Aorta (tissue), 5 donors: ENCODE measurements at places on chromosomes 4 and X.

- DNase-seq, result no peak
- H3K4me1 ChIP-seq, result no peaks in the 10 kb centered on the region
- no peaks in the 10 kb centered on the region for H3K27me3 ChIP-seq
- no peak overlapping the region for H3K27ac ChIP-seq
These were observed 89.8 kb upstream of the ARMCX2 start for GRCh38 chrX:101749436-101749835.

GRCh38 chrX:44344687-44345086, 1.2 kb upstream of the EFHC2 start:
- no peaks in the 10 kb centered on the region for H3K27me3 ChIP-seq
- DNase-seq, result no peak
- no peak overlapping the region for H3K4me3 ChIP-seq
- no peak overlapping the region for H3K27ac ChIP-seq
- no peaks in the 10 kb centered on the region for H3K36me3 ChIP-seq

DNA sequence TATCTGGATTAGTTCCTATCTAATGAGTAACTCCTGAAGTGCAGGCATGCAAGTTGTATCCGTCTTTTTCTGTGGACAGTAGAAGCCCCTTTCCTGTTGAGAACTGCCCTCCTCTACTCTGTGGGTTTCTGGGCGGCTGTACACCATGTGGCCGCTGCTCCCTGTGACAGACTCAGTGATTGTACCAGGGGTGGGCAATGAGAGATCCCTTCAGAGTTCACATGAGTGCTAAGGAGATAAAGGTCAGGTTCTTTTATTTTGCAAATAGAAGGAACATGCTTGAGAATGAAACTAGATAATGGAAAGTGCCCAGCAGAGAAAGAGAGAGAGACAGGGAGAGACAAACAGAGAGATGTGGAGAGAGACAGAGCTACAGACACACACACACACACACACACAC, 76.4 kb upstream of the TAPT1 start:
- DNase-seq, result no peak
- no peak overlapping the region for H3K4me3 ChIP-seq
- H3K27me3 ChIP-seq, result no peaks in the 10 kb centered on the region

GRCh38 chrX:133568109-133568508, 152.8 kb upstream of the GPC4 start:
- H3K27me3 ChIP-seq, result no peaks in the 10 kb centered on the region
- no peaks in the 10 kb centered on the region for H3K36me3 ChIP-seq
- no peak for DNase-seq
- H3K27ac ChIP-seq, result no peak overlapping the region
- H3K4me1 ChIP-seq, result no peaks in the 10 kb centered on the region
- H3K4me3 ChIP-seq, result no peak overlapping the region

GRCh38 chr4:930827-931193, 1.3 kb downstream of the GAK start:
- H3K36me3 ChIP-seq, result no peaks in the 10 kb centered on the region
- no peak overlapping the region for H3K27ac ChIP-seq
- no peaks in the 10 kb centered on the region for H3K27me3 ChIP-seq
- no peak for DNase-seq

DNA sequence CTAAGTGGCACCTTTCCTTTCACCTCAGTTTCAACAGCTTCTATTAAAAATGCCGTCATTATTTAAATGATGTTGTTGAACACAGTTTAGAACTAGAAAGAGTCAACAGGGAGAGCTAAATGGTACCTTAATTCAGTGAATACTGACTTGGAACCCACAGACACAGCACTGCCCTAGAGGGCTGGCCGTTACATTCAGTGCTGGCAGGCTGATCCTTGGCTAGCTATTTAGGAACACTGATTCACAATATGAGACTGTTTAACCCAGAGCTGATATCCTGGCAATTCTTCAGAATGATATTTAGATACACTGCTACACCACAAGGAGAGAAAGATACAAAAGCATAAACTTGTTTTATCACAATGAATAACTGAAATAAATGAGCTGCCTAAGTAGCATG, 12.7 kb upstream of the NAAA start:
- peaks cover 15% of the 10 kb centered on the region for H3K36me3 ChIP-seq
- no peak overlapping the region for H3K27ac ChIP-seq
- DNase-seq, result no peak
- H3K4me1 ChIP-seq, result no peaks in the 10 kb centered on the region
- no peaks in the 10 kb centered on the region for H3K27me3 ChIP-seq

GRCh38 chr4:81635739-81636138, 164.0 kb upstream of the RASGEF1B start:
- H3K36me3 ChIP-seq, result no peaks in the 10 kb centered on the region
- H3K4me1 ChIP-seq, result peaks cover 1% of the 10 kb centered on the region
- no peak overlapping the region for H3K4me3 ChIP-seq
- DNase-seq, result no peak
- H3K27ac ChIP-seq, result no peak overlapping the region
- H3K27me3 ChIP-seq, result no peaks in the 10 kb centered on the region

DNA sequence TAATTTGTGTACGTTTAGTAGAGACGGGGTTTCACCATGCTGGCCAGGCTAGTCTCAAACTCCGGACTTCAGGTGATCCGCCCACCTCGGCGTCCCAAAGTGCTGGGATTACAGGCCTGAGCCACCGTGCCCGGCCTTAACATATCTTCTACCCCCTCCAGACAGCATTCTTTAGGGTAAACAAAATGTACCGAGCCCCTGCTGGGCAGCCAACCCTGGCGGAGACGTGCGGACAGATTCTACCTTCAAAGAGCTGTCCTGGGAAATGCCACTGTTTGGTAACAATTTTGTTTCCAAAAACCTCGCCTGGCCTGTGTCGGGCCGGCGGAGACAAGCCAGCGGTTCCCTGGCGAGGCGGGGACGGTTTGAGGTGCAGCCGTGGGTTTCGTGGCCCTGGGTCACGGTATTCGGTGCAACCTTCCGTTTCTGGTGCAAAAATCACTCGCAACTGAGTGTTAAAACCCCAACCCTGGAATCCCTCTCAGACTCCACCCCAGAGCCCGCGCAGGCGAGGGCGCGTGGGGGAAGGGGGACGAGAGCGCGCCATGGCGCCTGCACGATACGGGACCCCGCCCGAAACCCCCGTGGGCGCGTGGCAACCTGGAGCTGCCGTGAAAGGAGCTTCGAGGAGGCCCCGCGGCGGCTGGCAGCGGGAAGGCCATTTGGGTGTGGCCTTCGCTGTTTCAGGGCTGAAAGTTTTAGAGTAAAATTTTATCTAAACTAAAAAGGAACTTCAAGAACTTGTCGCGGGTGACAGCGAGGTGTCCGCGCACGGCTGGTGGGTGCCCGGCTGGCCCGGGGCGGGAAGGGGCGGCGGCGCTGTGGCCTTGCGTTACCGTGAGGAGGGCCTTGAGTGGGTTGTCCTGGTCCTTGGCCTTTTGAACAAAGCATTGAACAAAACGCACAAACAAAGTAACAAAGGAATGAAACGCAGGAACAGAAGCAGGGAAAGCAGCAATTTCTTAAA, 17.0 kb downstream of the MRFAP1 start:
- no peak overlapping the region for H3K27ac ChIP-seq
- no peak overlapping the region for H3K4me3 ChIP-seq
- H3K4me1 ChIP-seq, result no peaks in the 10 kb centered on the region
- no peak for DNase-seq
- no peaks in the 10 kb centered on the region for H3K27me3 ChIP-seq

DNA sequence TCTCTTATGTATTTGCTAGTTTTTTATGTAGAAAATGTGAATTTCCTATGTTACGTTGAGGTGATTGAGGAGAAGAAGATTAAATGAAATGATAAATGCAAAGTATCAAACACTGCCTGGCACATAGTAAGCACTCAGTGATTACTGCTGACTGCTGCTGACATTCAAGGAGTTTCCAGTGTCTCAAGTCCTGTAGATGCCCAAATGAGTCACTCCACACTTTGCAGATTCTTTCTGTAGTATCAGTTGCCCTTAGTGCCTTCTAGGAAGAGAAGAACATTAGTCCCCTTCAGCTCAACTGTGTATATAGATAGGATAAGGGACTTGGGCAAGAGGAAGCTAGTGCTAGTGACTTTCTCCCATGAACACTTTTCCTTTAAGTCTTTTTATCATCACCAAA, 240.5 kb upstream of the TEX13A start:
- H3K27me3 ChIP-seq, result no peaks in the 10 kb centered on the region
- no peak for DNase-seq
- no peak overlapping the region for H3K27ac ChIP-seq
- H3K4me3 ChIP-seq, result no peak overlapping the region
- no peaks in the 10 kb centered on the region for H3K36me3 ChIP-seq

GRCh38 chrX:19057856-19058255, 64.4 kb downstream of the ADGRG2 start:
- H3K4me1 ChIP-seq, result no peaks in the 10 kb centered on the region
- no peaks in the 10 kb centered on the region for H3K36me3 ChIP-seq
- no peaks in the 10 kb centered on the region for H3K27me3 ChIP-seq
- DNase-seq, result no peak

DNA sequence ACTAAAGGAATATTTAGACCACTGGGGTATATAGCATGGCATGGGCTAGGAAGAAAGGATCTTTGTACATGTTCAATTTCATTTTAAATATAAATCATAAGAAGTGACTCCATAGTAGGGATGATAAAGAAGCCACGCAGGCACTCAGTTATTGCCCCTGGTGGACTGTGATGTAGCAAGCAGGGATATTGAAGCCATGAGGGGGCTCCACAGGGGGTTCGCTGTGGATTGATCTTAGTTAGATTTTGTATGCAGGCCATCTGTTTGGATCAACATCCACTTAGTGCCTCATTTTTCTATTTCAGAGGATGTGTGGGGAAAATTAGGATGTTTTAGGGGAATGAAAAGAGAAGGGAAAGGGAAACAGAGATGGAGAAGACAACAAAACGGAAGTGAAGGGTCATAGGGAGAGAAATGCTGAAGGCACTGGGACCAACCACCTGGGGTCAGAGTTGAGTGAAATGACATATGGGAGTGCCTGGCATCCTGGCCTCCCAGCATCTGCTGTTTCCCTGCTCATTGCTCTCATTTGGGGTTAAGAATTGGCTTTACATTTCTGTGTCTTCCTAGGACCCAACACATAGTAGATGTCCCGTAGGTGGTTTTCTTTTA, 11.2 kb upstream of the FREM3 start:
- H3K4me1 ChIP-seq, result peaks cover 2% of the 10 kb centered on the region
- DNase-seq, result no peak
- no peaks in the 10 kb centered on the region for H3K36me3 ChIP-seq
- no peaks in the 10 kb centered on the region for H3K27me3 ChIP-seq
- no peak overlapping the region for H3K4me3 ChIP-seq
- H3K27ac ChIP-seq, result no peak overlapping the region

DNA sequence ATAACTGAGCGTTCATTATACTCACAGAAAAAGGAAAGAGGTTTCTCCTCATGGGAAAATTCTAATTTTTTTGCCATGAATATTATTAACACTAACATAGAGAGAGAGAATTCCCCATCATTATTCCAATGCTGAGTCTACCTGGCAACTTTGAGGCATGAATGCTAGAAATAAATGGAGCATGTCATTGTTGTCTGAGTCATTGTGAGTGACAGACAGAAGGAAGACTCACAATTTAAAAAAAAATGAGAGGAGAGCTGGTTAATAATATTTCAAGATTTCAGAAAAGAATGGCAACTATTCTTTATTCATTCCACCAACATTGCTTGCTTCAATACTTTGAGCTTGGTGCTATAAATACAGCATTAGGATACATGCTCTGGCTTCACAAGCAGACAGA, 170.4 kb upstream of the HS3ST1 start:
- no peak for DNase-seq
- H3K27me3 ChIP-seq, result no peaks in the 10 kb centered on the region
- H3K36me3 ChIP-seq, result no peaks in the 10 kb centered on the region
- H3K4me3 ChIP-seq, result no peak overlapping the region
- no peak overlapping the region for H3K27ac ChIP-seq
- H3K4me1 ChIP-seq, result no peaks in the 10 kb centered on the region

DNA sequence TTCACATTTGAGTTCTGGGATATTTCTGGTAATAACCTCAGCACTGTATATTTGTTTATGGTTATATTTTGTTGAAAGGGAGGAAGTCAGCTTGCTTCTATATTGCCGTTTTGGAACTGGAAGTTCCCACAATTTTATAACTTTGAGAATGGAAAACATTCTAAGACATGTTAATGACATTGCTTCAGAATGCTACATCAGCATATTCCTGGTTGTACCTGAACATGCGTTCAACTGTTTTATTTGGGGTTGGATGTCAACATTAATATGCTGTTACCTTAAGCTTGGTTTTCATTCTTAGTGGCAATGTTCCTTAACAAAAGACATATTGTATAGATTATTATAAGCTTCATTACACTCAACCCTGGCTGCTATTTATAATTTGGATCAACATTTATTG, 489.4 kb upstream of the MAGEB18 start:
- DNase-seq, result no peak
- H3K36me3 ChIP-seq, result no peaks in the 10 kb centered on the region
- no peak overlapping the region for H3K27ac ChIP-seq
- no peak overlapping the region for H3K4me3 ChIP-seq
- H3K27me3 ChIP-seq, result no peaks in the 10 kb centered on the region
- H3K4me1 ChIP-seq, result no peaks in the 10 kb centered on the region

- H3K27ac ChIP-seq, result no peak overlapping the region
- no peak for DNase-seq
- no peaks in the 10 kb centered on the region for H3K4me1 ChIP-seq
- no peaks in the 10 kb centered on the region for H3K27me3 ChIP-seq
- H3K4me3 ChIP-seq, result no peak overlapping the region
These were observed 319.5 kb upstream of the NOCT start for GRCh38 chr4:138696058-138696457.

- H3K4me1 ChIP-seq, result no peaks in the 10 kb centered on the region
- no peaks in the 10 kb centered on the region for H3K27me3 ChIP-seq
- H3K4me3 ChIP-seq, result no peak overlapping the region
- H3K27ac ChIP-seq, result no peak overlapping the region
- DNase-seq, result no peak
- no peaks in the 10 kb centered on the region for H3K36me3 ChIP-seq
These were observed 108.6 kb downstream of the ARHGAP6 start for GRCh38 chrX:11557120-11557519.

DNA sequence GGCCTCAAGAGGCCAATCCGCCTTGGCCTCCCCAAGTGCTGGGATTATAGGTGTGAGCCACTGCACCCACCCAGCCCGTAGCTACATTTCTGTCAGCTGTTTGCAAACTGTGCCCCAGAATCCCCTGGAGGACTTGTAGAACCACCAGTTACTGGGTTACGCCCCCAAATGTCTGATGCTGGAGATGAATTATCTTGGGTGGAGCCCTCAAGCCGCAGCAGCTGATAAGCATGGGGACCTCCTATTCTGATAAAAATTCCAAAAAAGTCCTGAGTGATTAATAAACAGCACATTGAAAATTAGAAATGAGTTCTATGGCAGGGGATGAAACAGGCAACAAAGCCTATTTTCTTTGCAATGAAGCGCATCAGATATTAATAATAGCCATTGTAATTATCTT, 105.0 kb downstream of the PTTG2 start:
- H3K27ac ChIP-seq, result no peak overlapping the region
- DNase-seq, result no peak
- H3K36me3 ChIP-seq, result peaks cover 5% of the 10 kb centered on the region
- no peak overlapping the region for H3K4me3 ChIP-seq
